ENCODE measurements at places on chromosomes 4 and X.
A peak's percentile ranks its signal among the peaks of the same experiment; 100 is the strongest.

GRCh38 chrX:72685810-72686456 is 28.2 kb downstream of the PHKA1 start:
- no peak for DNase-seq

DNA sequence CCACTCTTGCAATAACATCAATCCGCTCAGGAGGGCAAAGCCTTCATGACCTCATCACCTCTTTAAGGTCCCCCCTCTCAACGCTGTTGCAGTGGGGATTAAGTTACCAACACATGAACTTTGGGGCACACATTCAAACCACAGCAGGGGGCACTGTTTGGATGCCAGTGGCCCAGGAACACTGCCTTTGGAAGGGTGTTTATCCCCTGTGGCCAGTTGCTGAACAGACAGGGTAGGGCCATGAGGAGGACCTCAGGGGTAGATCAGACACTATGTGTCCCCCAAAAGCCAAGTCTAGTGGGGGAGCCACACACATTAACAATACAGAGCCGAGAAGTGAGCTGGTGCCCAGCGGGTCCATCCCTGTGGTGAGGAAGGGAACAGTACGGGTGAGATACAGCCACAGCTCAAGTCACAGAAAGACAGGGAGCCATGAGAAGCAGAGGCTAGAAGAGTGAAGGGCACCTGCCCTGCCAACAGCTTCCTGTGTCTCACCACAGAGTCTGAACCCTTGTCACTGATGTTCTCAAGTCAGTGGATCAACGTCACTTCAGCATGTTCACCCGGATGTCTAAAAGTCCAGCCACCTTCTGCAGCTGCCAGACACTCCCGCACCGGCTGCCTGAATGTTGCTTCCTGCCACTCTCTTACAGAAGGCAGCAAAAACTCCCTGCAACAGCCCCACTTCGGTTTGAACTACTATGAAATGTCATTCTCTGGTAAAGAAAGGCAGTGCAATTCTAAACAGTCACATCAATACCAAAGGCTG is 19.9 kb upstream of the MXD4 start:
- peak; percentile 46 for DNase-seq

DNA sequence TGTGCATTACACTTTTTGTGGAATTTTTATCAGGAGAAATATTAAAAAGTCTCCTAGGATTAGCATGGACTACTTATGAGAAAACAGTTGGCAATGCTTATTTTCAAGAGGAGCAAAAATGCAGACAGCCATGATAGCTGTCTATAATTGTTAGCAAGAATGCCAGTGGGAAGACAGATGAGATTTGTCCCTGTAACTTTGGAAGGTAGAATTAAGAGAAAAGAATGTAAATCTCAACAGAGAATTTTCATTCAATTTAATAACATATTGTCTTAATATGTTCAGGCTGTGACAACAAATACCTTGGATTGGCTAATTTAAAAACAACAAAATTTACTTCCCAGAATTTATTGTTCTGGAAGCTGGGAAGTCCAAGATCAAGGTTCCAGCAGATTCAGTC is 349.2 kb downstream of the IQCM start:
- no peak for DNase-seq

GRCh38 chr4:7678318-7678852 is 243.7 kb upstream of the PSAPL1 start:
- DNase-seq: no peak

- no peak for DNase-seq
Measured at GRCh38 chrX:54484666-54485065, 11.4 kb downstream of the FGD1 start.

DNA sequence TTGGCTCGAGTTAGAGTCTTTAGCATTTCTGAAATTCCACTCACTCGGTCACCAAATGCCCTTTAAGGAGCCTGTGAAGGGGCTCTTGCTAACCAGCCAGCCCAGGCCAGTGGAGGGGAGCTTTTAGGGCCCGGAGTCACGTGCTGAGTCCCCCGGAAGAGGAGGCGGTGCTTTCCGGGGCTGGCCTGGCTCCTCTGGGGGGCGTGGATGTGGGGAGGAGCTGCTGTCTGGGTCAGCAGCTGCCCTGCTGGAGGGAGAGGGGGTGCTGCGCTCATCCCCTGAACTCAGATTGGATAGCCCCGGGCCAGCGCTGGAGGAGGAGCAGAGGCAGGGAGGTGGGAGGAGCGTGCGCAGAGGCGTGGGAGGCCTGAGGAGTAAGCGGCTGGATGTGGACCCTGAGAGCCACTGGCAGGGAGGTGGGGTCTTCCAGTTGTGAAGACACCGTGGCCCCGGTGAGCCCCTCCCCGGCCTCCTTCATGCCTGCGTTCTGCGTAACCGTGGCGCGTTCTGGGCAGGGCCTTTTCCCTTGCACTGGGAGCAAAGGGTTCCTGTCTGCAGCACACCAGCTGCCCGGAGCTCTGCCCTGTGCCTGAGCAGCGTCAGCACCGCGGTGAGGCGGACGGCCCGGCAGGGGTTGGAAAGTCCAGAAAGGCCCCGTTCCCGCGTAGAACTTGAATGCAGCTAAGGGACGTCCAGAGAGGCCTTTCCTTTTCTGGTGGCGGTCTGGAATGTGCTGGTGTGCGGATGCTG is 19.7 kb downstream of the MAEA start:
- peak; percentile 59 for DNase-seq

DNA sequence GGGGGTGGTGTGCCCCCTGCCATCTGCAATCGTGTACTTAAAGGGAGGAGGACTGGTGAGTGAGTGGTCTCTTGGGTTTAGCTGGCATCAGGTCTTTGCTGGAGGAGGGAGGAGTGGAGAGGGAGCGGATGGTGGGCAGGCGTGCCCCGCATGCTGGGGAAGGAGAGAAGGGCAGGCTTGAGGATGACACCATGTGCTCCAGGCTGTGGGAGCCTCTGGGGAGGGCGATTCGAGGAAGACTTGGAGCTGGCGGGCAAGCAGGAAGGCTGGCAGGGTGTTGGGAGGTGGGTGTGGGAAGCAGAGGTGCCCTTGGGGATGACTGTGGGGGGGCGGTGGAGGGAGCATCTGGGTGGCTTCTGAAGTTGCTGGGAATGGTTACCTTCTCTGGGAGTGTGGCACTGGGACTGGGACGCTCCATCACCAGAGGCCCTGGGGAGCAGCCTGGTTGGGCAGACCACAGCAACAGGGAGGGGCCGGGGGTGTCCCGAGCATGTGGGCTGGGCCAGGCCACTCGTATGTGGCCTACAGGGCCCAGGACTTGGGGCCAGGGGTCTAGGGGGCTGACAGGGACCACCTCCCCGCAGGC is 30.8 kb upstream of the AFAP1 start:
- no peak for DNase-seq

- no peak for DNase-seq
Measured at GRCh38 chr4:163833669-163834068, 339.2 kb downstream of the TMA16 start.

- DNase-seq: no peak
Measured at GRCh38 chr4:60452266-60452665, 747.9 kb upstream of the ADGRL3 start.

DNA sequence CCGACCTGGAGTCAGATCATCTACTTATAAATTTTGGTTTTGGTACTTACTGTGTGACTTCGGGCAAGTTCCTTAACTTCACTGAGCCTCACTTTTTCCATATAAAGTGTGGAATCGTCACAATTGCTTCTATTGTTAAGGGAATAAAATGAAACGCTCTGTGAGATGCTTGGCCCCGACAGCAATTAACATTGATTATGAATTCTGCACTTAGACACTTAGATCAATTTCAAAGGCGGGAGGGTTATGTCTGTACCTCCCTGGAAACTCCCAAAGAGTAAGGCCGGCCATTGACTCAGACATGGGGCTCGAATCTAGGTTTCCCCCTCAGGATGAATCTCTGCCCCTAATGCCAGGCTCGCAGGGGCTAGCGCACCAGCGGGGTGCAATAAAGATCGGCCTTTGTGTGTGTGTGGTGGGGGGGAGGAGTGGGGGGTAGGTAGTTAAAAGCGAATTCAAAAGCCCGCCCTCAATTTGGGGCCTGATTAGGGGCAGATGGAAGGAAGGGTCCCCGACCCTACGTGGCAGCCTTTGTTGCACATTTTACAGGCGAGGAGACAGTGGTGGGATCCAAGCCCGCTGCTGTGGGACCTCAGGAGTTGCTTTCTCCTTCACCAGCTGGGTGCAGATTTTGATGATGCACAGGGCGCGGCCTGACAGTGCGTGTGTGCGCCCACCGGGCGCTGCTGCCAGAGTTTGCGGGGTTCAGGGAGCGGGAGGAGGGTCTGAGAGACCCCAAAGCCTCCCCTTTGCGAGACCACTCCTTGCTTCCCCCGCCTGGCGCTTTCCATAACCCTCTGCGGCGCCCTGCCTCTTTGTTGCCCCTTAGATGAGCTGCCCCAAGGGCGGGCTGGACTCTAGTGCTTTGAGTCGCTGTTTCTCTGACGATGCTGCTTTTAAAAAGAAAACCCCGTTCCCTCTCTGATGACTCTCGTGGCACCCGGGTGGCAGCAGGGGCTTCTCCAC is 9.6 kb downstream of the MSX1 start:
- DNase-seq: no peak

- DNase-seq: no peak
Measured at GRCh38 chr4:38068107-38068506, 107.9 kb downstream of the PTTG2 start.

DNA sequence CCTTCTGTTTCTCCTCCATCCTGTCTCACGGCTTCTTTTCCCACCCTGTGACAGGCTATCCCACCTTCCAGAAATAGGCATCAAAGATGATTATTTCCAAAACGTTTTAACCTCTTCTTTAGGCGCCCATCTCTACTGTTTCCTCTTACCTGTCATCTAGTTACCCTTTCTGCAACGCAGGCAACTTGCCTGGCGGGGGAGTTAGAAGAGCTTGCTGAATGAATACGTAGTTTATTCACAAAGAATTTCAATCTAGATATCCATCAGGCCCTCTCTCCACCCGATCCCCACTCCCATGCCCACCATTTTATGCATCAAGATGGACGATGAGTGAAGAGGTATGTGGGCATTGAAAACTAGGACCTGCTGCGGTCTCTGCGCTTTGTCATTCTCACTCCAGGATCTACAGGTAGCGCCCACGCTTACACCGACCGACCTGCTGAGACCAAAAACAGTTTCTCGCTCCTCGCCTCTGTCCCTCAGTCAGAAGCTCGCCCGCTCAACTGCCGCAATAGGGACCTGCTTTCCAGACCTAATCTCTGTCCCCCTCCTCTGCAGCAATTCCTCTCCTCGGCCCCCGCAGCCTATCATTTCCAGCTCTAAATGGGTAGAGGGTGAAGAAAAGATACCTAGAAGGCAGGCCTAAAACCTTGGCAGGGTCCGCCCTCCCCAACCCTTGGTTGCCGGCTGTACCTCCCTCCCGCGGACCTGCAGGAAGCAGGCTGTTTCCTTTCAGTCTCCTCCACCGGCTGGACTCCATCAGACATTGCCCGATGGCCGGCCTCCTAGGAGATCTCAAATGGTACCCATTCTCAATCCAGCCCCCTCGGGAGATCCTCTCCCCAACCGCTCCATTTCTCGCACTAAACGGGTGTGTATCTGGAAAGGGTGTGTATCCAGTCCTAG is 624 bp downstream of the BEX5 start:
- peak; percentile 25 for DNase-seq

DNA sequence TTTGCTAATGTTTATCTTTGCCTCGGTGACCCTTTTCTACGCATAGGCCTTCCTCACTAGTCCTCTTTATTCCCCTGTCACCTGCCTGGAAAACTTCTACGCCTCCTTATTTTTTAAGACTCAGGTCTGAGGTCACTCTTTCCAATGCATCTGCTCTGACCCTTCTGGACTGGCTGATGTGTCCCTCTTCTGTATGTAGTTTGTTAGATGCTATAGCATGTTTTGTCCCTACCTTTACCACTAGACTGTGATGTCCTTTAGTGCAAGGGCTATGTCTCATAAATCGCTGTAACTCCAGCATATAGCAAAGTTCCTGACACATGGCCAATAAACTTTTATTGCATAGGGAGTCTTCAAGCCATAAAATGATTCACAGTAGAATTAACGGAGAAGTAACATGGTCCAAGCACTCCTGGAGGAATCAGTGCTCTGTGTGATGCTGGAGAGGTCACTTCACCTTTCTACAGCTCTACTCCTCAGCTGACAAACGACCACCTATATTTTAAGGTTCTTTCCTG is 872.5 kb upstream of the SLIT2 start:
- no peak for DNase-seq

DNA sequence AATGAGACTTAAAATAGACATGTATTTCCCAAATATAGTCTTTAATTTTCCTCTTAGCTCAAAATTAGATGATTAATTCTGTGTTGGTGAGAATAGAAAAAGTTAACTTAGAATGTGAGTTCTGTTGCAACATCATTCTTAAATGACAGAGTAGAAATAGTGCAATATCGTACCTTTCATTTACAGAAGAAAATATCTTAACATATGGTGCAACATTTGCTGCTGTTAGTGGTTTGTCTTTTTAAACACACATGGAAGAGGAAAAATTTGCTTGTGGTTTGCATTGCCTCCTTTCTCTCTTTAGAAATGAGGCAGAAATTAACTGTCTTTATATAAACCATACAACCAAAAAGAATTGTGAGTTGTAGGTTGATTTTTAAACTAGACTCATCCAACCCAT is 39.3 kb upstream of the FHDC1 start:
- no peak for DNase-seq

- DNase-seq: no peak
Measured at GRCh38 chr4:164212134-164212533, 541.8 kb upstream of the SMIM31 start.

GRCh38 chr4:162499478-162499877 is 335.7 kb upstream of the FSTL5 start:
- no peak for DNase-seq

DNA sequence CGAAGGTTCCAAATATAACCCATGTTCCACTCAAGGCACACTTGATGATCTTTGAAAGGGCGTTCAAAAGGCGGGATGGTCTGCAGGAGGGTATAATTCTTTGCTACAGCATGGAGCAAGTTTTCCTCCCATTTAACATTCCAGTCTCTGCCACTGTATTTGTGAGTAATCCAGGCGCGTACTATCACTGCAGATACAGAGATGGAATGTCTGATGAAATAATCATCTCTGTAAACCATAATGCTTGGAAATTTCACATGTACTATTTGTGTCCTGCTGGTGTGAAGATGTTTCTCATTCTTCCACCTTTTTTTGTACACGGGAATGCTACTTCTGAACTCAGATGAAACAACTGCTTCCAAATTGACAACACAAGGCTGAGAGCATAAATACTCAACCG is 15.5 kb downstream of the SEL1L3 start:
- DNase-seq: no peak

DNA sequence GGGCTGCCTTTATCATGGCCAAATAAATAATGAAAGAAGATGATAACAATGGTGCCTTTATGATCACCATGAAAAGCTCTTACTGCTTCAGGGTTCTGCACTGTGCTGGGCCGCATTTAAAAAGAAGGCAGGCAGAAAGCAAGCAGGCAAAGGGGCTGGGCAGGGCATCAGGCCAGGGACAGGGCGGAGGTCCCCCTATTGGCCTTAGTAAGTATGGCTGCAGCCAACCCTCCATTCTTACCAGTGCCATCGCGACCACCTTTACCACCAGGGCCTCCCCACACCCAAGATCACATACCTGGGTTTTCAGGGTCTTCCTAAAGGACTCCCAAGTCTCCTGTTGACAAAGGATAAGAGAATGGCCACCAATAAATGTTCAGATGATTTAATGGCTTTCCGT is 38.9 kb downstream of the CNGA2 start:
- DNase-seq: no peak

GRCh38 chrX:151912780-151913179 is at the start of gene MAGEA4:
TSS of gene MAGEA4 (plus strand) at chrX:151912889. CDS start at chrX:151923665, 10,776 bp downstream.
- DNase-seq: no peak

All from stimulated activated CD4-positive, alpha-beta T cell treated with anti-CD3 and anti-CD28 coated beads, Interleukin-2, amount 100 ng/mL, for 24 hours (primary cell).